GM23338 (cell line): ENCODE measurements at places on chromosomes 4 and X. TPM values are rescaled to one million over a fixed set of nuclear protein-coding genes. Genes with fewer than 3 reads are reported as not detected.

The PCYT1B gene
- total RNA-seq = 14.6 and 16.5 TPM in 2 replicates

DNA sequence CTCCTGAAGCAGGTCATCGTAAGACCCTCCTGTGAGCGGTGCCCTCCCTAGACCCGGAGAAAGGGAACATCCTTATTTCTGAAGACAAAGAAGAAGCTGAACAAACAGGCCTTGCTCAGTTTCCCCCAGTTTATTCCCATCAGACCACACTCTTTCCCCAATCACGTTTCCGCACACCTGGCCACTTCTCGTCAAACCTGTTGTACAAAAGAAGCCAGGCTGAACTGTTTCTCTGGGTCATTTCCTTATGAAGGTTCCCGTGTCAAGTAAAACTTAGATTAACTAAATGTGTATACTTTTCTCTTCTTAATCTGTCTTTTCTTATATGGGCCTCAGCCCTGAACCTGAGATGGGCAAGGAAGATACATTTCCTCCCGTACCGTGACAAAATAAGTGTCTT is 111.6 kb upstream of the ENPP6 start:
- DNase-seq = no peak

GRCh38 chr4:76748649-76749048 is 149.3 kb downstream of the SOWAHB start:
- DNase-seq = peak; percentile 72

DNA sequence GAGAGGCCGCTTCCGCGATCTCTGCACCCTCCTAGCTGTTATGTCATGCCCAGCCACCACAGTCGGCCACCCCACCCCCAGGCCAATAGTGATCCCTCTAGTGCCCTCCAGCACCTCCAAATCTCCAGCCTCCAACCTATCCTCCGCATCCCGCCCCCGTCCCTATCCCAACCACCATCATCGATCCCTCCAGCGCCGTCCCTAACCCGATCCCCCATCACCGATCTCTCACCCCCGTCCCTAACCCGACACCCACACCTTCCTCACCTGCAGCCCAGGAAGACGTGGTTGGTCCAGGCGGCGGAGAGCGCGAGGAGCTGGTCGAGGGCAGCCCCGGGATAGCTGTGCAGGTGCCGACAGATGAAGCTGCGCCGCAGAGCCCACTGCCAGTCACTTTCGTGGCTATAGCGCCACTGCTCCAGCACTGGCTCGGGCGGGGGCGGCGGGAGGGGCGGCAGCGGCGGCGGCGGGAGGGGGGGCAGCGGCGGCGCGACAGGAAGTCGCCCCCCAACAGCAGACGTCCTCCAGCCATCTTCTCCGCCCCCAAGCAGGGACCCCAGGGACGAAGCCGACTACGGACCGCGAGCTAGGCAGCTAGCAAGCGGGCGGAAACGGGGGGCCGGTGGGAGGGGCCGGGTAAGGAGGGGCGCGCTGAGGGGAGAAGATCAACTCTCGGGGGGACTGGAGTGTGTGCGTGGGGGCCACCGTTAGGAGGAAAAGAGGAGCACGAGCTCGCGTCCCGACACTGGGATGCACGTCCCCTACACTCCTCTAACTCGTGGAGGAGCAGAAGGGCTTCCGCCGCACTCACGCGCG is 552 bp downstream of the NKRF start:
- peak; percentile 64 for DNase-seq

The TSPYL2 gene
- 9.9 and 13.4 TPM in 2 replicates for total RNA-seq

DNA sequence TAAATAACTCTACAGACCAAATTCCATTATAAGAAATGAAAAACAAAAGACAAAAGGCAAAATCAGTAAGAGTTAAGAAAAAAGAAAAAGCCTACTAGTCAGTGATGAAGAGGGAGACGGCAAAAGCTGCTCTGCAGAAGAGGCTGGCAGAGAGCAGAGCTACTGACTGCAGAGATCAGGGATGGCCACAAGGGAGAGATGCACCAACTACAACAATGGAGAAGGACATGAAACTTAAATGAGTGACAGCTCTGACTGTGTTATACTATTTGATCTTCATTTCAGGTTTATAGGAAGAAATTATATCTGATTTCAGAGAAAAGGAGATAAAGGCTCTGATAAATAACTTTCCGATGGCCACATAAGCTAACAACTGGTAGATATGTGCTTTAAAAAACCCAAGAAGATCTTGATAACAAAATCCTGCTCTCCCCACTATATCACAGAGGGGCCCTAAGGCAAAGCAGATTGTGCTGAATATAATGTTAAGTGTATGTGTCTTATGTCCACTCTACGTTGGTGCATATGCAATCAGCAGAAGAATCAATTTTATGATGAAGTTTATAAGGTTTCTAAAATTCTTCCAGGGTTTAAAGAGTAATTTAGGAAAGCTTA is 58.4 kb upstream of the COX18 start:
- peak; percentile 46 for DNase-seq
